Hair follicle dermal papilla cell (primary cell): ENCODE measurements at places on chromosomes 4 and X. TPM values are rescaled to one million over a fixed set of nuclear protein-coding genes. Genes with fewer than 3 reads are reported as not detected.

DCHS2 gene
- not detected in 2 replicates for total RNA-seq

MUC7 gene
- total RNA-seq: not detected in 2 replicates

CLDN34 gene
- total RNA-seq: not detected in 2 replicates

TEX13B gene
- total RNA-seq: not detected in 2 replicates

NDST3 gene
- 0.49 and 0.81 TPM in 2 replicates for total RNA-seq
